ENCODE measurements at places on chromosomes 6 and 20.

DNA sequence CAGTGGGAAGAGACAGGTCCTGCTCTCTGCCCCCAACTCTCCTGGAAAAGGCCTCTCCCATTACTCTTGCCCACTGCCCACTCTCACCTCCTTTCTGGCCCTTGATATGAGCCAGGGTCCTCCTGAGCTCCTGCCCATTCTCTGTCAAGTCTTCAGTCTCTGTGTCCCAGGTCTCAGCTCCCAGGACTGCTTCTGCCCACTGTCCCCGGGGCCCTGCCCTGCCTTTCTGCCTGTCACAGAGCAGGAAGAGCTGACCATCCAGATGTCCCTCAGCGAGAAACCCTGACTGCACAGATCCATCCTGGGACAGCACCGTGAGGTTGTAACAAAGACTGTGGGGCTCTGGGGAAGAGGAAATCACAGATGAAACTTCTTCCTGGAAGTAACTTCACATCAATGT lies 22.2 kb downstream of the HLA-F start:
- no peak for DNase-seq

GRCh38 chr6:11975353-11975977 lies 36.6 kb upstream of the HIVEP1 start:
- no peak for DNase-seq

DNA sequence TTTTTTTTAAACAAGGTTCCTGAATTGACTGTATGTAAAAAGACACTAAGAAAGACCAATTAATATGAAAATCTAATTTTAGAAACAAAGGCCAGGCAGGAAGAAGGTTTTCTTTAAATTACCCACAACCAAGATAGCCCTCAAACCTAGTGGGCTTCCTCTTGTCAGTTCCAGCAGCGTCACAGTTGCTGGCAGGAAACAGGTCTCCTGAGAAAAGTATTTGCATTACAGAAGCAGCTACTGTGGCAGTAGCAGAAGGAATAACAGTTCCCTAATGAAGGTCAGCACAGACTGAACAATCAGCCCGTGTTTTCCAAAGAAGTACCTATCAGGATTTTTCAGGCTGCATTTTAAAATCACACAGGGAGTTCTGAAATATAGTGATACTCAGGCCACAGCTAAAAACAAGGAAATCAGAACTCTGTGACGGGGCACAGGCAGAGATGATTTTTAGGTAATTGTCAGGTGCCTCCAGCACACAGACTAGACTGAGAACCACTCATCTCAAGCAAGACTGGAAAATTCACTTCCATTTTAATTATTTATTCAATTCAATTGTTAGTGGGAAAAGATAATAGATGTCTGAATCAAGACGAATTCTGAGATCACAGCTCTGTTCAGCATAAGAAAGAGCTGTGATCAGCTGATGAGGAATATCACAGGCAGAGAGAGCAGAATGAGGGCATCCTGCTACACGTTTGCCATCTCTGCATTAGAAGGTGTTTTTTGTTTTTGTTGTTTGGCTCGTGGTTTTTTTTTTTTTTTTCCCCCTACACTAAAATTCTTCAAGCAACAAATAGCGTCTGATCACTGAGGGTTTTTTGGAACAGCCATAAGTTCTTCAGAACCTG lies 230.5 kb upstream of the KHDRBS2 start:
- no peak for DNase-seq

GRCh38 chr20:59747671-59748515 lies 143.6 kb downstream of the PHACTR3 start:
- no peak for DNase-seq

GRCh38 chr20:24894488-24894887 lies 54.6 kb upstream of the CST7 start:
- DNase-seq = no peak

DNA sequence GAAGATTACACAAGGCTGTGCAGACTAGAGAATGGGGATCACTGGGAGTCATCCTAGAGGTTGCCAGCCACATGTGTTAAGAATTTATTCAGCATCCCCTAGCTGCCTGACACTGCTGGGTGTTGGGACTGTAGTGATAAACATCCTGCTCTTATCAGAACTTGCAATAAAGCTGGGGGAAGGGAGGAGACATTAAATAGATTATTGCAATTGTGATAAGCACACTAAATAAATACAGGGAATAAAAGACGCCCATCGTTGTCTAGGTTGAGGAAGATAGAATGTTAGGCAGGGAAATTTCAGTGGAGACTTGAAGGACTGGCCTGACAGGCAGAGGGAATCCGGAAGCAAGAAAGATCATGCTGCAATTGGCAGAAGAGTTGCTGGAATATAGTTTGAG lies 33.2 kb upstream of the TRAM2 start:
- no peak for DNase-seq

- no peak for DNase-seq
Observed at GRCh38 chr6:20402092-20402341, 338 bp downstream of the E2F3 start.

DNA sequence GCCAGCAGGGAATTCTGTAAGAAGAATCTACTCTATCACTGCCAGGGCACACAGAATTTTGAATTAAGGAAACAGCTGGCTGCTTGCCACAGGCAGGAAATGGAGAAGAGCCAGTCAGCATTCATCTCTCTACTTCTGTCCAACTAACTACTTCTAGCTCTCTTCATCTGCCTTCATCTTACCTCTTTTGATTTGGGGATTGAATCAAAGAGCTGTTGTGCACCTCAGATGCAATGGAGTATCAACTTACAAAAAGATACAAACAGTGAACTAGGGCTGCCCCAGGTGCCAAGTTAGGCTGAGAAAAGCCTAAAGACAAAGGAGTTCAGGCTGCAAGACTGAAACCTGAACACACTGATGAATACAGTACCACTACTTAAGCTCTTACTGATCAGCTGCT lies 82.0 kb downstream of the PTPRK start:
- DNase-seq = no peak

DNA sequence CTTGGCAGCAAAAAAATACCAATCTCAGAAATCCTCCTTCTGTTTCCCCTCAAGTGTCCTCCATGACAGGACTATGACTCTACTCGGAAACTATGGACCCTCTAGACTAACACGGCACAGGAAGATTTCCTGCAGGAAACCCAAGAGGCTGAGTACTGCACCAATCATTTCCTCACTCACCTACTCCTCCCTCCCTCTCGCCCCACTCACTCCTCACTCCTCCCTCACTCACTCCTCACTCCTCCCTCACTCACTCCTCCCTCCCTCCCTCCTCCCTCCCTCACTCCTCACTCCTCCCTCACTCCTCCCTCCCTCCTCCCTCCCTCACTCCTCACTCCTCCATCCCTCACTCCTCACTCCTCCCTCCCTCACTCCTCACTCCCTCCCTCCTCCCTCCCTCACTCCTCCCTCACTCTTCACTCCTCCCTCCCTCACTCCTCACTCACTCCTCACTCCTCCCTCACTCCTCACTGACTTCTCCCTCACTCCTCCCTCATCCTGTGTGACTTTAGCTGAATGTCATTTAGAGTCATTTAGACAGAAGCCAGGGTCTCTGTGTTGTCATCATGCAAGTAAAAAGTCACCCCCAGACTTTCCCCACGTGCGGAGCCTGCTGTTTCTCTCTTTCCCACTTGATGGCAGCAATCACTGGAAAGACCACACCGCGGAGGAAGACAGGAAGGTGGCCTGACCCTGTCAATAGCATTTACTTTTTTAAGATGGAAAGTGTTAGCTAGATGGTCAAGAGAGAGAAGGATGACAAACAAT lies 226.8 kb upstream of the PDE10A start:
- DNase-seq = no peak
